ENCODE measurements at places on chromosomes 6 and 20.

GRCh38 chr6:150028799-150029198 lies 3.5 kb upstream of the RAET1L start:
- DNase-seq = no peak

- DNase-seq = no peak
These were observed 7.0 kb downstream of the SIRPA start for GRCh38 chr20:1902188-1902587.

GRCh38 chr6:144921206-144921975 lies 636.3 kb downstream of the UTRN start:
- DNase-seq = no peak

DNA sequence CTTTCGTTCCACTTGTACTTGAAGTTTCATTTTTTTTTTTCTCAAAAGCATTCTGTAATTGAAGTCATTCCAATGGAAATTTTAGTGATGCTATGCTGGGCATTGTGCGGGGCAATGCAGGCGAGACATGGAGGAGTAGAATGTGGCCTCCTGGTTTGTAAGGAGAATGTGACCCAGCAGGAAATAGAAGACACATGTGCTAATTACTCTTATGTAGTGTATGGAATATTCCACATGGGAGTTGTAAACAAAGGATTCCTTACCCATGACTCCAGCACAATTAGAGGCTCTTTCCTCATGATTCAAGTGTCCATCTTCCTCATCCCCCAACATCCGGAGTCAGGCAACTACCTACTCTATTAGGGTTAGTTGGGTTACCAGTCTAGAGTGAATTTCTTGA lies 14.9 kb upstream of the RFPL4B start:
- no peak for DNase-seq

- DNase-seq = no peak
These were observed 116.1 kb downstream of the CEBPB start for GRCh38 chr20:50306478-50307423.

GRCh38 chr20:32110173-32110704 lies 725 bp downstream of the TM9SF4 start:
- no peak for DNase-seq

DNA sequence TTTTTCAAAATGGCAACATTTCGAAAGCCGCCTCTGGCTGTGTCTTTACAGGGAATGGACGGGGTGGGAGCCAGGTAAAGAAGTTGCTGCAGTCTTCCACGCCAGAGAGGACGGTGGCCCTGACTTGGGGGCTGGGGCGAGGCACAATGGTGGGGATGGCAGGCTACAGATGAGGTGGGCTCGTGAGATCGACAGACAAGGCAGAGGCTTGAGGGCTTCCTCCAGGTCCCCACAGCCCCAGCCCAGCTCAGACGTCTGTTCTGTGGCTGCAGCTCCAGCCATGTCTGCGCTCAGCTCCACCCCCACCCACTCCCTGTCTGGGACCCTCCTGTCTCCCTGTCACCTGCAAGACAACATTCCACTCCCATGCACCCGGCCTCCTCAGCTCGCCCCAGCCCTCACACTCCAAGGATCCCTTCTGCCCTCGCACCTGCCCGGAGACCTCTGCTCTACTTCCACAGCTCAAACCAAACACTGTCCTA lies 7.4 kb upstream of the C20orf144 start:
- no peak for DNase-seq

All from neural crest cell (in vitro differentiated cells).